ENCODE measurements at places on chromosomes 2 and 18.

DNA sequence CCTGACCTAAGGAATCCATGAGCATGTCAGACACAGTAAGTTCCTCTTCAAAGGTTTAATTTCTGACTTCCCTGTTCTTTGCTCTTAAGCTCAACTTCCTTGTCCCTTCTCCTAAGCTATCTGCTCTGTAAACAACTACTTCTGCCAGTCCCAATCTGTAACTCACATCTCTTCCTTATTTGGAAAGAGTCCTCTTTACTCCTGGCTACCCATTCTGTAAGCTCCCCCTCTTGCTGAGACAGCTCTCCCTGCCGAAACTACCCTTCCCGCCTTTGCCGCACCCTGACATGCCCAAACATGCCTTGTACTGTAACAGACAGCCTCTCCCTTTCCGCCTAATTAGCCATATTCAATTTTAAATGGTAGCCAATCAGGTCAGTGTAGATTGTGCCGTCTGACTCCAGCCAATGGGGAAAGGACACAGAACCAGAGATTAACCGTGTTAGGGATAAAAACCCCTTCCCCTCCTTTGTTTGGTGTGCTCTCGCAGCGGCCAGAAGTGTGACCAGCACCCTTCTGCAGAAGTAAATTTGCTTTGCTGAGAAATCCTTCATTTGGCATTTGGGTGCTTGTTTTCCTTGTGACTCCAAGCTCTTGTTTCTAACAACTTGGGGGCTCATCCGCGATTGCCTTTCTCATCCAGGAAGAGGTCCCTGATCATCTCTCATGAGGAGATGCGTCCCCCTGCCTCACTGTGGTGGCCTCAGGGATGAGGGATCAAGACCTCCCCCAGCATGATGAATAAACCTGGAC lies 49.0 kb downstream of the PIAS2 start:
- DNase-seq: no peak

- DNase-seq: no peak
Observed at GRCh38 chr2:121090088-121090715, 194.8 kb downstream of the TFCP2L1 start.

- no peak for DNase-seq
Observed at GRCh38 chr2:45643095-45643494, 8.4 kb upstream of the PRKCE start.

GRCh38 chr2:33111002-33111446 lies 164.3 kb downstream of the LTBP1 start:
- DNase-seq: no peak

DNA sequence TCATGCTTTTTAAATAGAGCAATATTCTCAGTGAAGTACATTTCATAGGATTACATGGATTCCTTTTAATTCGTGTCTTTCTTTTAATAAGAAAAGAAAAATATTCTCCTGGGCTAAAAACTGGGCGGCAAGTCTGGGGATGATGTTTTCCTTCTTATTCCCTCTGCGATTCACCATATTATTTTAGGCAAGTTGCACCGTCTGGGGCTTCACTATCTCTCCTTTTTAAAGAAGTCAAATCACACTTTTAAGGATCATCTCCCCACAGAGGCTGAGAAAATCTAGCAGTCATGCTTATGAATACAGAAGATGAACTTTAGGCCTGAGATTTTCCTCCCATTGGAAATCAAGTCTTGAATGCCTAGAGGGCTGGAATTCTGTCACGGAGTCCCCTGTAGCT lies 104.1 kb downstream of the COPS8 start:
- no peak for DNase-seq

DNA sequence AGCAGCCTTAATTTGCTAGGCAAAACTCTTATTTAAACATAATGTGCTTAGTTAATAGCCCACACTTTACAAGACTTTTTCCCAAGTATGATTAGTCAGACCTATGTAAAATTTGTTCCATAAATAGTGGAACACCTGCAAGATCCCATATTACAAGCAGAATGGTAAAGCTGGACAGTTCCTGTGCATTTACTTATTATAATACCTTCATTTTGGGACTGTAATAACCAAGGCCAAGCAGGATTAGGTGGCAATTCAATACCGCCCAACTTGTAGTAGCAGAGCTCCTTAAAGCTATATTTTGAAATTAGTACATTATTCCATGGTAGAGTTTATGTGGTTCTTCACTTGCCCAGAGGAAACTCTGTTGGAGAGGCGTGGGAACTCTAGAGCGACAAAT lies 431.5 kb upstream of the MMADHC start:
- no peak for DNase-seq

GRCh38 chr2:239876948-239877289 lies 148.2 kb downstream of the NDUFA10 start:
- DNase-seq: no peak

DNA sequence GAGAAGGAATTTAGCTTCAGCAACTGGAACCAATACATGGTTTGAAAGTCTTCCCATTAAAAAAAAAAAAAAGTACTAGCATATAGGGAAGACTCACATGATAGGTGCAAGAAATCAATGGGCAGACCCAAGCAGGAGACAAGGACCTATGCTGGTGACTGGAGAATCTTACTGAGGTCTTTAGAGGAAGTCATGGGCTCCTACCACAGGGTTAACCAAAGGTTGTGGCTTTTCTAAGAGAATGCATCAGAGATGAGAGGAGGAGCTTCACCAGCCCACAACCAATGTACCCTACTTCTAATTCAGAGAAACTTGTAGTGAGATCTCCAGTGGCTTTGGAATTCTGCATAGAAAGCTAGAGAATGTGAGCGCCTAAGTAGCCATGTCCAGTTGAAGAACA lies 207.4 kb downstream of the NCKAP5 start:
- DNase-seq: no peak

DNA sequence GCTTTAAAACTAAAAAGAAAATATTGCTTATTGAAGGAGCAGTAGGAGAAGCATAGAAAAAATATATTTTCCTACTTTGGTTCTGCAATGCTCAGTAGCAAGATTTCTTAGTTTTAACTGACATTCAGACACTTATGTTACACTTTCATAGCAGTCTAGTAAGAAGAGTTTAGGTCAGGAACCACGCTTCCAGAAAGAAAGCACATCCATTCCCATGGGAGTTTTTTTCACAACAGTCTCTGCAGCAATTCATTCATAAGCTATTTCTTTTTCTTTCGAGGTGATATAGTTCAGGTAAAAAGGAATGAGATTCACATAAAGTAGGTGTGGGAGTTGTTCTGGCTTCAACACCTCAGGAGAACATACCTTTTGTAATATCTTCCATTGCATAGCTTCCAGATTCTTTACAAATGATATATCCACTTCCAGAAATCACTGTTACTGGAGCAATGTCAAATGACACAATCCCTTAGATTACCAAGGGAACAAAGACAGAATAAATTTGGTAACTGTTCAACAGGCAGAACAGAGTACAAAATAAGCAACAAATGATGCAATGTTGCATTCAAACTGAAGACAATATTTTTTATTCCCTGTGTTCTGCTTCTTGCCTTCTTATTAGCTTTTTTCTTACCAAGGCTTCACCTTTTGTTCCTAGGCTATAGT lies 95.2 kb upstream of the GULP1 start:
- DNase-seq: no peak

- DNase-seq: no peak
Observed at GRCh38 chr2:160223560-160223959, 23.5 kb upstream of the ITGB6 start.

DNA sequence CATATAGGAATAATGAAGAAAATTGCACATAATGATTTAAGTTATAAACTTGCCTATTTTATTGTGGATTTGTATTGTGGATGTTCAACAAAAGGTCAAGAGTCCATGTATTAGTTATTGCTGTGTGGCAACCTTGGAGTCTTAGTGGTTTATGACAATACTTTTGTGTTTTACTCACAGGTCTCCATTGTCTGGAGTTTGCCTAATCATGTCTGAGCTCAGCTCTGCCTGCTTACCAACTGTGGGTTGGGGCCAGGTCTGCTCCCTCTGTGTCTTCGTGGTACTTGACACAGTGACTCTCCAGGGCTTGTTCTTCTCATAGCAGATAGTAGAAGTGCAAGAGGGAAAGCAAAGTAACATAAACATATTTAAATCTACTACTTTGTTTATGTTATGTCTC lies 382.5 kb downstream of the CBLN2 start:
- DNase-seq: no peak

DNA sequence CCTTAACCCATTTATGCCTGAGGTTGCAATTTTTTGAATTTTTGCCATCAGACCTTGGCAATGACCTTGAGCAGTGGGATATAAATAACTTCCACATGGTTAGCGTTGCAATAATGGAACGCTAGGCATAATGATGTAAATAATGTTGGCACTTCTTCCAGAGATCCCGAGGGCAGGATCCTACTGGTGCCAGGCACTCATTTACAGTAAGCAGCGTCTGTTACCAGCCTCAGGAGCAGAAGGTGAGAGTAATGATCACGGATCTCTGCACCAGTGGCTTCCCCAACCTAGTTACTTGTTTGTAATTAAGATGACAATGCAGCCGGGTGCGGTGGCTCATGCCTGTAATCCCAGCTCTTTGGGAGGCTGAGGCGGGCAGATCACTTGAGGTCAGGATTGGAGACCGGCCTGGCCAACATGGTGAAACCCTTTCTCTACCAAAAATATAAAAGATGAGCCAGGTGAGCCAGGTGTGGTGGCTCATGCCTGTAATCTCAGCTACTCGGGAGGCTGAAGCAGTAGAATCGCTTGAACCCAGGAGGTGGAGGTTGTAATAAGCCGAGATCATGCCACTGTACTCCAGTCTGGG lies 41.9 kb downstream of the CPO start:
- no peak for DNase-seq

- no peak for DNase-seq
Observed at GRCh38 chr2:104375206-104375605, 478.7 kb upstream of the POU3F3 start.

- DNase-seq: peak; percentile 31
Observed at GRCh38 chr18:49510393-49511115, 23.5 kb upstream of the C18orf32 start.

GRCh38 chr2:85401844-85402243 lies 8.3 kb downstream of the CAPG start:
- no peak for DNase-seq

GRCh38 chr2:237594514-237594871 lies 4.0 kb upstream of the RAB17 start:
- no peak for DNase-seq

DNA sequence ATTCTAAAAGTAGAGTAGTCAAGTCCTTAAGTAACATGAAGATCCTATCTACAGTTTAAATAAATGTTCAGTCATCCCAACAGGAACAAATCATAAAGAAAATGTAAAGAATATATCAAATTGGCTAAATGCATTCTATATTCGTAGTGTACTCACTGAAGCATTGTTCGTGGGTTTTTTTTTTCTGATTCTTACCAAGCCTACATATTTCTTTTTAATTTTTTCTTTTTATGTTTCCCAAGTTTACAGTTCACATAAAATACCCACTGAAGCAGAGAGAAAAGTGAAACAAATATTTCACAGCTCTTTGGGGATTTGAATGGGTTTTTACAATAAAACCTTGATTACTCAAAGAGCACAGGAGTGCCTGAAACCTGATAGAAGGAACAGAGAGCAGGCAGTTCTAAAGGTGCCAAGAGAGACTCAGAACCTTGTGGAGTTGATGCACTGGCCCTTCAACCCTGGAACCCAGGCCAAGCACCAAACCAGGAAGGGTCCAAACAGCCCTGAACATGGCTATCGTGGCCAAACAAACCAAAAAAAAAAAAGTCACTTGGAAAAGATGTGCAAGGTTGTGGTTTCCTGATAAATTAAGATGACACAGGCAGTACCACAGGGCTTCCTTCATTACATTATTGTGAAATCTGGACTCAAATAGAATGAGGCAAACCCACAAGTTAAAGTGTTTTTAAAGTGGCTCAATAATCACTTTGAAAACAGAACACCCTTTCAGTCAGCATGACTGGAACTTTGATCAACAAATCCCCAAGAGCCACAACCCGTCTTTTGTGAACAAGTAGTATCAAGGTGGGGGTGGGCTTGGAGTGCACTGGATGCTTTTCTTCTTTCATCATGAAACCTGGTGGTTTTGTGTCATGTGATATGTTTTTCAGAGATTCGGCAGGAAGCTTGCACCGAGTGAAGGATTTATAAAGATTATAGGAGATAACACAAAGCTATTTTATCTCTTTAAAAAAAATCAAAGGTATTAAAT lies 245.0 kb upstream of the FN1 start:
- peak; percentile 9 for DNase-seq

DNA sequence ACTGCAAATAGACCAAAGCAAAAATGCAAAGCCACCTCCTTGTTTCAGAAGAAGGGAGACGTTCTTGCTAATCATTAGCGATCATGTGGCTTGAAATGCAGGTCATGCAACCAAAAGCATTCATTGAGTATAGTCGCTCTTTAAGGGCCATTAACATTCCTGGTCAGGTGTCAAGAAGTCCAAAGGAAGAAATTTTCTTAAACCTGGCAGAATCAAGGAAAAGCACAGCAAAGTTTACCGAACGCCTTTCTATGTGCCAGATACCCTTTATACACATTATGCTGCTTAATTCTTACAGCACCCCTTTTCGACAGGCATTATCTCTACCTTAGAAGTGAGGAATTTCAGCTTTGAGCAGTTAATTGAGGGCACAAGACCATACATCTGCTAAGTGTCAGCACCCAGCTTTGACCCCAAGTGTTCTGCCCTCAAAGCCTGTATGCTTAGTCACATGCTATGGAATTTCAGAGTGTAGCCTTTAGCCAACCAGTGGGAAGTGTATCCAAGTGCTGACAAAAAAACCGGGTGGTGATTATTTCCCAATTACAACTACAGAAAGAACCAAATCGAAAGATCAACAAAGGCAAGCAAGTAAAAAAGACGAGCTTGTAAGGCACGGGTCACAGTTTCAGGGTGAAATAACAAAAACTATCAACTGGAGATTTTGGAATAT lies 70.8 kb downstream of the EPHA4 start:
- DNase-seq: no peak

GRCh38 chr2:179022685-179023084 lies 27.3 kb downstream of the CCDC141 start:
- DNase-seq: no peak

DNA sequence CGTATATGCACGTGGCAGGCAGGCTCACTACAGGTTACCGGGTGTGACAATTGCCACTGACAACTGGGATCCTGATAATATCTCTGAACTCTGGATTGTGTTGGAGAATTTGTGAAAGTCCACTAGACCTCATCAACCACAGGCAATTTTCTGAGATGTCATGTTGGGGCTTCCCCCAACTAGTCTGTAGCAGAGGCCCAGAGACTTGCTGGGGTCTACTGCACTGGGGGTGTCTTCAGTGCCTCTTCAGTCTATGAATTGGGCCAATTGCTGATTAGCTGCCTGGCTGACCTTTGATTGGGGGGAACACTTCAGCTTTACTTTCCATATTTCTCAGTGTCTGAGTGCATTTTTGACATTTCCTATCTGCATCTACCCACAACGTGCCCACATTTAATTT lies 201.5 kb downstream of the MTX2 start:
- no peak for DNase-seq

- DNase-seq: no peak
Observed at GRCh38 chr18:66316701-66317100, 287.2 kb downstream of the CDH19 start.

GRCh38 chr2:109324861-109325260 lies 195.9 kb downstream of the SH3RF3 start:
- no peak for DNase-seq
